Kidney (tissue), 22 donors: ENCODE measurements at places on chromosomes 4 and X.
A peak's percentile ranks its signal among the peaks of the same experiment; 100 is the strongest.

- no peak for DNase-seq
Measured at GRCh38 chr4:81502564-81502963, 30.9 kb upstream of the RASGEF1B start.

DNA sequence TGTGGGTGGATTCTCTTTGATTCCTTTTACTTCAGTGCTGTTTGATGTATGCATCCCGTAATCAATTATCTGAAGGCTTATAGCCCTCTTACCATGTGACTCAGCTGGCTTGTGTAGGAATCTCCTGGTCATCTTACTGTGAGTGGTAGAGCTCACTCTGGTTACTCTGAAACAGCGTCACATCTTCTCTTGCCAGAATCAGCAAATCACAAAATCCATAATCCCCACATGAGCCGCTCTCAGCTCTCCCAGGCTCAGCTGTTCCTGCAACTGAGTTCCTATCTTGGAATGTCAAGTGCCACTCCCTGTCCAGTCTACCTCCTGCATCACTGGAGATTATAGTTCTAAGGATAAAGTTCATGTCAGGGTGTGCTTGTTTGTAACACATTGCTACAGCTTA is 278.0 kb downstream of the FBXO8 start:
- DNase-seq, result no peak

- no peak for DNase-seq
Measured at GRCh38 chr4:111501946-111502345, 643.3 kb upstream of the FAM241A start.

DNA sequence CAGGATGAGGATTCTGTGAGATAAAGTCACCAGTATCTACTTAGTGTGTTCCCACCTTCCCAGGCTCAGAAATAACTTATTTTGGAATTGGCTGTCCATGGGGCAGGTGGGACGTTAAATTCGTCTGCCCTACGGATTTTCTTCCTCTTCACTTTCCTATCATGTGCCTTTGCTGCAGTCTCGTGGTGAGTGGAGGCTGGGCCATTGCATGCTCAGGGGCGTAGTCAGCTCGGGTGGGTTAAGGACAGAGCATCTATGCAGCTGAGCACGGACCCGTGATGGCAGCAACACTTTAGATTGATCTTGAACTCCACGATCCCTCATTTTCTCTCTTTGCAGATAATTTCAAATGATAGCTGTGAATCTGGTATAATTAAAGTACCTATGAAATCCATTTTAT is 51.5 kb downstream of the CLDN22 start:
- DNase-seq, result no peak

DNA sequence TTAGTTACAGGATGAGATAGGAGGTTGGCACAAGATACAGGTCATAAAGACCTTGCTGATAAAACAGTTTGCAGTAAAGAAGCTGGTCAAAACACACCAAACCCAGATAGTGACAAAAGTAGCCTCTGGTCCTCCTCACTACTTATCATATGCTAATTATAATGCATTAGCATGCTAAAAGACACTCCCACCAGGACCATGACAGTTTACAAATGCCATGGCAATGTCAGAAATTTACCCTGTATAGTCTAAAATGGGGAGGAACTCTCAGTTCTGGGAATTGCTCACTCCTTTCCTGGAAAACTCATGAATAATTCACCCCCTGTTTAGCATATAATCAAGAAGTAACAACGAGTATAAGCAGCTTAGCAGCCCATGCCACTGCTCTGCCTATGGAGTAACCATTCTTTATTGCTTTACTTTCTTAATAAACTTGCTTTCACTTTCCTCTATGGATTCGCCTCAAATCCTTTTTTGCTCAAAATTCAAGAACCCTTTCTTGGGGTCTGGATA is 1254.4 kb downstream of the PCDH7 start:
- no peak for DNase-seq

GRCh38 chr4:142582340-142582739 is 263.8 kb downstream of the INPP4B start:
- no peak for DNase-seq

DNA sequence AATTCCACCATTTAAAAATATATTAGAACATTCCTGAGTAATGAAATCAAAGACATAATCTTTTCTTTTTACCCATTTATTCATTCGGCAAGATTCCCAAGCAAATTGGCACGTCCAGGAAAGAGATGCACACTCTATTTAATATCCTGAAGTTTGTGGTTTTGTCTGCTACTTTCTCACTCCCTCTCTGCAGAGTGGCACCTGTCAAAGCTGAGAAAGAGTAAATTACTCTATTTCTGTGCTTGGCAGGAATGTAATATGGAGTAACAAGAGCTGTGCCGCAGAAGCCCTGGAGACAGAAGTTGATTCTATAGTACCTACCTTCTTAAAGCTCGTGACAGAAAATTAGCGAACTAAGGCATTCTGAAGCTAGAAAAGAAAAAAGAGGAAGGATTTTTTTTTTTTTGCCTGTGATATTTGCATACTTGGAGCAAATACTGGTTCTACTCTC is 5.5 kb downstream of the GSTCD start:
- no peak for DNase-seq

DNA sequence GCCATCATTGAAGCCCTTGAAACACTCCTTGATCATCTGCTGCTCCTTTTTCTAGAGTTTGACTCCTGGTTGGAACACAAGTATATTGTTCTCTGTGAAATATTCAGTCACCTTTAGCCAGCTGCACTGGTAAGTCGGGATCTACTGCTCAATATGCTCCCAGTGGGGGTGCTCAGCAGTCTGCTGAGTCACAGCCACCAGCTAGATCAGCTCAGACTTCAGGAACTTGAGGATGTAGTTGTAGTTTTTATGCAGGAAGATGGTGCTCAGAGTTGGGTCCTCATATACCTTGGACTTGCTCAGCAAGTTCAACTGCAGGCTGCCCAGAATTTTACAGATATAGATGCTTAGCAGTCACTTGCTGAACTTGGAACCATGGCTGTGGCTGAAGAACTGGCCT is 202.5 kb upstream of the RPL34 start:
- no peak for DNase-seq

- no peak for DNase-seq
Measured at GRCh38 chrX:53794181-53794580, 107.7 kb upstream of the HUWE1 start.

DNA sequence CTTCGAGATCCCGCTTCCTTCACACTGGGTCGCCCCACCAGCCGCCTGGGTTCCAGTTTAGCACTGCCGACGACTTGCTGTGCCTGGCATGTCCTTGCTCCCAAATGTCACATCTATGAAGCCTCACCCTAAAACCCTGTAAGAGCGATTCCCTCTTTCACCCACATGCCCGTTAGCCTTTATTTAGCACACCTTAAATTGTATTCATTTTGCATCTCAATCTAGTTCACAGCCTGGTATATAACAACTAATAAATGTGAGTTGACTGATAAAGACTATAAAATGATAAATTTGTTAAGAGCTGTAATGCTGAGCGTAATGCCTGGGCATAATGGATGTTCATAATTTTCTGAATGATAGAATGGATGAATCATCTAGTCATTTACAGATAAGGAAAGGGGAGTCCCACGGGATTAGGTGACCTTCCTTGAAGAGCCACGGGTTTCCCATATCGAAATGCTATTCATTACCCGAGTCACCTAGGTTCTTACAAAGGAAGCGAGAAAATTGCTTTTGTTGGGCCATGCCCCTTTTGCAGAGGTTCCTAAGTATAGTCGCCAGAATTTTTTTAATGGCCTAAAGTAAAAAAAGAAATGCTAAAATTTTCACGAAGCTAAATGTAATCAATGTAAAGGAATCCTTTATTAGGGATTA is 1.1 kb upstream of the AP1S2 start:
- no peak for DNase-seq

DNA sequence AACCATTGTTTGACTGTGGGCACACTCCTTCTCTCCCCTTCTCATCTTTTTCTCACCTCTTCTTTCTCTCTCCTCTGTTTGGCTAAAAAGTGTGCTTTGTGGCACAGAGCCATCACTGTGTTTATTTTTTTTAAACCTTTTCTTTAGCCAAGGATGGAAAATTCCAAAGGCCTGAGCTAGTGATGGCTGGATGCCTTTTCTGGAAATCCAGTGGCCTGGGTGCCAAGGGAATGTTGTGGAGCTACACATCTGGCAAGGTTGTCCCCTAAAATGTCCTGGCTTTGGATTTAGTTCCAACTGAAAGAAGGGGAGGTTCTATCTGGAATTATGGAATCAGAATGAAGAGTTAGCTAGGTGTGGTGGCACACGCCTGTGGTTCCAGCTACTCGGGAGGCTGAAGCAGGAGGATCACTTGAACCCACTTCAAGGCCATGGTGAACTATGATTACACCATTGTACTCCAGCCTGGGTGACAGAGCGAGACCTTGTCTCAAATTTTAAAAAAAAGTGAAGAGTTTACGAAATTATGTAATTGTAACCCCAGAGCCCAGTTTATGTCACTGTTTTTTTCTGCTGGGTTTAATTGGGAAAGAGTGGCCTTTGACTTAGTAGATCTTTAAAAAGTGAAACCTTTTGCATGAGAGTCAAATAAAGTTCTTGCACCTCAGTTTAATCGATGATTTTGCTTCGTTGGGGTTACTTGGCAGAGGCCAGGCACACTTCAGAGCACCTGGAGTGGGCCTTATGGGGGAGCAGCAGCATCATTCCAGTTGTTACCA is 17.7 kb downstream of the DOCK11 start:
- no peak for DNase-seq

GRCh38 chr4:87317527-87317926 is 5.2 kb downstream of the HSD17B13 start:
- DNase-seq, result no peak

- DNase-seq, result peak; percentile 50
Measured at GRCh38 chr4:121156822-121157769, 7.0 kb downstream of the TNIP3 start.

GRCh38 chr4:97819294-97819693 is 324.0 kb downstream of the STPG2 start:
- DNase-seq, result no peak

DNA sequence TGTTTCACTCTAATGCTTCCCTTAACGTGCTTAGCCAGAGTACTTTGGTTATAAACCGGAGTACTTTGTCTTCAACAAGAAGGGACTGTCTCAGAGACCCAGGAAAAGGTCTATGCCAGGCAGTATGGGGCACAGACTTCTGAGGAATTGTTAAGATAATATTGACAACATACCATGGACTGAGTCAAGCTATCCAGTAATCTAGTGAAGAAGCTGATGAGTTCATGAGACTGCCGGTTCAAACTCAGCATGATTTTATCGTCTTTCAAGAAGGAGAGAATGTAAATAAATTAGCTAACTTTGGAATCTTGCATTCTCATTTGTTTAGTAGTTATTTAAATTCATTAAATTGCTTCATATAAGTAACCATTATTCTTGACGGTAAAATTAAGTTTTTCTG is 546.1 kb downstream of the PPP4R3C start:
- DNase-seq, result no peak

- DNase-seq, result no peak
Measured at GRCh38 chr4:171024720-171025303, 788.4 kb upstream of the GALNTL6 start.

DNA sequence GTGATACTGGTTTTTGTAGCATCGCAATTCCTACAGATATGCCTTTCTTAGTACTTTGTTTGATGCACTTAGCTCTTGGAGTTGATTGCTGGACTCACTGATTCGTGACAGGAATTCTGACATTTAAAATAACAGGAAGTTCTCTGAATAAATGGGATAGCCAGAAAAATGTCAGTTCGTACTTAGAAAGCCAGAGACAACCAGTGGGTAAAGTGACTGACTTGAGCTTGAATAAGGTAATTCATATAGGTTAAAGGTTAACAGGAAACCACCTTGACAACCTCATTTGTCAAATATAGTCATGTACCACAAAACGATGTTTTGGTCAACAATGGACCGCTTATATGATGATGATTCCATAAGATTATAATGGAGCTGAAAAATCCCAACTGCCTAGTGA is 181.4 kb downstream of the RPA4 start:
- no peak for DNase-seq

DNA sequence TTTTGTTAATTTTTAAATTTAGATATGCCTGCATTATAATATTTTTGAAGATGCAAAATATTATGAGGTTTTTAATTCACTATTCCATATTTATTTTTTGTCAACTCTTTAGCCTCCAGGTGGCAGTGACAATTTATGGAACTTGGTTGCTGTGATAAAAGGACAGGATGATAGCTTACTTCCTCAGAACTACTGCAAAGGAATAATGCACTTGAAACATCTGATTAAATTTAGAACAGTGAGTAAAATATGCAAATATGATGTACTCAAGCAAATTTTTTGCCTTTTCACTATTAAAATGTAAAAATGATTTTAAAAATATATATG is 45.1 kb downstream of the SPATA4 start:
- peak; percentile 30 for DNase-seq

GRCh38 chrX:136143711-136144110 is 3.6 kb upstream of the FHL1 start:
- no peak for DNase-seq

GRCh38 chrX:71534773-71535544 is 2.1 kb downstream of the OGT start:
- no peak for DNase-seq

GRCh38 chrX:55135171-55135570 is 46.4 kb downstream of the PAGE2 start:
- DNase-seq, result peak; percentile 46

DNA sequence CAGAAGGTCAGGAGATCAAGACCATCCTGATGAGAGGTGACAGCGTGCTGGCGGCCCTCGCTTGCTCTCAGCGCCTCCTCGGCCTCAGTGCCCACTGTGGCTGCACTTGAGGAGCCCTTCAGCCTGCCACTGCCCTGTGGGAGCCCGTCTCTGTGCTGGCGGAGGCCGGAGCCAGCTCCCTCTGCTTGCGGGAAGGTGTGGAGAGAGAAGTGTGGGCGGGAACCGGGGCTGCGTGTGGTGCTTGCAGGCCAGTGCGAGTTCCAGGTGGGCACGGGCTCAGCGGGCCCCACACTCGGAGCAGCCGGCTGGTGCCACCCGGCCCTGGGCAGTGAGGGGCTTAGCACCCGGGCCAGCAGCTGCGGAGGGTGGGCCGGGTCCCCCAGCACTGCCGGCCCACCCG is 286.9 kb downstream of the RAPGEF2 start:
- no peak for DNase-seq

- DNase-seq, result no peak
Measured at GRCh38 chrX:10783451-10783995, 163.1 kb upstream of the MID1 start.

DNA sequence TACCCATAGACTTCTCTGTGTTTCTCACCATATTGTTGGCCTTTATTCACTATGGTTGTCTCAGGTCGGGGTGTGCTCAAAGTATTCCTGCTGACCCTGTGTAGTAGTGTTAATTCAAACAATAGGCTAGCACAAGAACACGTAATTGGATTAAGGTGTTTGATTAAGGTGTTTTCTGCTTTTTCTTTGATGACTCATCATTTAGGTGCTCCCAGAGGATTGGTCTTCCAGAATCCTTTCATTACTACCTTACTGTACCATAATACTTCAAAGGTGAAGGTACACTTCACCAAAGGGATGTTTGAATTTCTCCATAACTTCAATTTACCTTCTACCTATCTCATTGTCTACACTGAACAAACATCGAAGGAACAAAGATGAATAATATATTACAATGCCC is 121.7 kb upstream of the CCDC160 start:
- no peak for DNase-seq
